Transverse colon (tissue), 4 donors: ENCODE measurements at places on chromosomes 13 and 19. TPM values are rescaled to one million over a fixed set of nuclear protein-coding genes. Genes with fewer than 3 reads are reported as not detected.
A peak's percentile ranks its signal among the peaks of the same experiment; 100 is the strongest.

FOXA3 gene
- 4.2 TPM for total RNA-seq

DNA sequence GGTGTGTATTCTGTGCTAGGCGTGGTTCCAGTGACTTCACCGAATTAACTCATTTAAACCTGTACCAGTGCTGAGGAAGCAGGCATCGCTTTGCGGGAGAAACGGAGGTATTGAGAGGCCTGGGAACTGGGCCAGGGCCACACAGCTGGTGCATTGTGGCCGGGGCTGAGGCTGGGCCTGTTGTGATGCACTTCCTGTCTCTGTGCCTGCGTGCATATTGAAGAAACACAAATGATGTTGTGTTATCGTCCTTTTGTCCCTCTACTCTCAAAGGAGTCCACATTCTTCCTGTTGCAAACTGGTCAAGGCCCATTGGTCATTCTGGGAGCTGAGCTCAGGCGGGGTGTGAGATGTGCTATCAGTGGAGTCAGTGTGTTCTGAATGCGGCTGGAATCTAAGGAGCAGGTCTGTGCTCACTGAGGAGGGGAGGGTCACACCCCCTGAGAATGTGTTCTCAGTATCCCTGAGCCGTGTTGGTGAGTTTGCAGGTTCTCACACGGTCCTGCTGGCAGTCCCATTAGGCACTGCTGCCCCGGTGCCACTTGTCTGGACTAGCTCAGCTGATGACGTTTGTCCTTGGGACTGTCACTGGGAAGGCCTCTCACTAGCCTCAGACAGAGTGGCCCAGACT is 62.1 kb downstream of the ARHGEF7 start:
- peak; percentile 53 for DNase-seq
- H3K4me3 ChIP-seq = no peak overlapping the region
- no peaks in the 10 kb centered on the region for H3K36me3 ChIP-seq
- no peaks in the 10 kb centered on the region for H3K27me3 ChIP-seq
- H3K27ac ChIP-seq = peak overlapping the region; percentile 51

PDS5B gene
- 39.5 TPM for total RNA-seq

DNA sequence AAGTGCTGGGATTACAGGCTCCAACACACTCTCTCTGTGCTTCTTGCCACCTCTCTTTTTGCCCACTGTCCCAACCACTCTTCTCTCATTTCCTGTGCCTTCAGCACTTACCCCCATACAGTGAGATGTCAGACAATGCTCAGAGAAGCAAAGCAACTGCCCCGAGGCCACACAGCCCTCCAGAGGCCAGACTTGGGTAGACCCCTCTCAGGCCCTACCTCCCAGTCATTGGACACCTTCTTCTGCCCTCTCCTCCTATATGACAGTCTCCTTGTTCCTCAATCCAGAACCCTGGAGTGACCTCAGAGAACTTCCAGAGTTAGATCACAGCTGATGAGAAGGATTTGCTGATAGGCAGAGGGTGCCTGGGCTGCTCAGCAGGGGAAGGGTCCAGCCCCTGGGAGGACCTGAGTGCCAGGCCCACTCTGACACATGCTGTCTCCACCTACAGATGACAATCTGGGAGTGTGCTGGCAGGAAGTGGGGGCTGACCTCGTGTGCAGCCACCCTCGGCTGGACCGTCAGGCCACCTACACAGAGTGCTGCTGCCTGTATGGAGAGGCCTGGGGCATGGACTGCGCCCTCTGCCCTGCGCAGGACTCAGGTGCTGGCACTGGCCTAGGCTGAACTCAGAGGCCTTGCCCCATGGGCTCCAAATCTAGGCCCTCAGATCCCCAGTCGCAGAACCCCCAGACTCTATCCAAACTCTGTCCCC is 24.4 kb downstream of the LTBP4 start:
- no peaks in the 10 kb centered on the region for H3K4me1 ChIP-seq
- H3K4me3 ChIP-seq = no peak overlapping the region
- H3K27me3 ChIP-seq = no peaks in the 10 kb centered on the region
- DNase-seq = no peak
- H3K36me3 ChIP-seq = no peaks in the 10 kb centered on the region
- no peak overlapping the region for H3K27ac ChIP-seq

DNA sequence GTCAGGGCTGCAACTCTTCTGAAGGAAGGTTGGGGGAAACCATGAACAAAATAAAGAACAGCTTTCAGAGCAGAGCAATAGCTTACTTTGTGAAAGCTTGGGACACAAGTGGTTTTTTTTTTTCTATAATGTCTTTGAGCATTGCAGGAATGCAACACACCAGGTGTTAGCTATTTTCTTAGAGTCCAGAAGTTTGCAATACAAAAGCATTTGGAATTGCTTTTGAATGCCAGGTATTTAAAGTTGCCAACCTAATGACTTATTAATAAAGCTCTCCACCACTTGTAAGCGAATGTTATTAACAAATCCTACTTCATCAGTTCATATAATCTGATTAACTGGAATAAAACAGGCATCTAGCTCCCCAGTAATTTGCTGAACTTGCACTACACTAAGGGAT is 172.6 kb downstream of the NUFIP1 start:
- H3K4me3 ChIP-seq = no peak overlapping the region
- no peaks in the 10 kb centered on the region for H3K36me3 ChIP-seq
- H3K27me3 ChIP-seq = no peaks in the 10 kb centered on the region
- H3K27ac ChIP-seq = no peak overlapping the region
- no peak for DNase-seq

GRCh38 chr19:49637821-49638738 is 1.9 kb downstream of the RRAS start:
- peak; percentile 91 for DNase-seq
- peak overlapping the region; percentile 100 for H3K27ac ChIP-seq
- H3K4me1 ChIP-seq = peaks cover 36% of the 10 kb centered on the region
- H3K36me3 ChIP-seq = no peaks in the 10 kb centered on the region
- peak overlapping the region; percentile 85 for H3K4me3 ChIP-seq

GRCh38 chr19:47456721-47457474 is 14.8 kb downstream of the SLC8A2 start:
- DNase-seq = no peak
- peaks cover 4% of the 10 kb centered on the region for H3K4me1 ChIP-seq
- H3K36me3 ChIP-seq = no peaks in the 10 kb centered on the region
- peaks cover 78% of the 10 kb centered on the region for H3K27me3 ChIP-seq
